ENCODE measurements at places on chromosomes 11 and 22.

GRCh38 chr11:129709801-129710398, 105.7 kb upstream of the TMEM45B start:
- no peak overlapping the region for H3K4me3 ChIP-seq
- no peak for DNase-seq
- H3K27me3 ChIP-seq = no peaks in the 10 kb centered on the region
- no peaks in the 10 kb centered on the region for H3K4me1 ChIP-seq
- no peaks in the 10 kb centered on the region for H3K36me3 ChIP-seq

GRCh38 chr11:32307913-32308312, 127.4 kb downstream of the WT1 start:
- DNase-seq = no peak
- no peaks in the 10 kb centered on the region for H3K36me3 ChIP-seq
- H3K27me3 ChIP-seq = no peaks in the 10 kb centered on the region
- H3K4me3 ChIP-seq = no peak overlapping the region
- H3K4me1 ChIP-seq = no peaks in the 10 kb centered on the region

DNA sequence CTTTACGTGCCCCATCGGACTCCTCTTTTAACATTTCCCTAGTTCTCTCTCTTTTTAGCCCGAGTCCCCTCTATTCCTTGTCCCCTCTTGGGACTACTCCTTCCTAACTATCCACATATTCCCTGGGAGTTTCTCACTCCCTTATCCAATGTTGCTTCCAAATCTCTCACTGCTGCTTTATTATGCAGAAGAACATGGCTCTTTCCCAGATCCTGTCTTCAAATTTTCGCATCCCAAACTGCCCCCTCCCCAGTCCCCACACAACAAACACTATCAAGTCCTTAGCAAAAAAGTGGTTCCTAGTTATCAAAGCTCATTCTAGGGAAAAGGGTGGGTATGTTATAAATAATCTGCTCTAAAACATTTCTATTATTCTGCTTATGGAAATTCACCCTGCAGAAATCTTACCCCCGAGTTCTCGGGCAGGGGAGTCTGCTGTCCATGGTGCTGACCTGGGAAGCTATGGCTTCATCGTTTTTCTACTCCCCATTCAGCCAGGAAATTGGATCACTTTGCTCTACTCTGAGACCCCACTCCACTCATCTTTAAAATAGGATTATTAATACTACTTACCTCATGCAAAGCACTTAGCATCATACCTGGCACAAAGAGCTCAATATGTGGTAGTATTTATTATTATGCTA, 393.5 kb downstream of the BUD13 start:
- DNase-seq = peak; percentile 76
- H3K4me1 ChIP-seq = no peaks in the 10 kb centered on the region

DNA sequence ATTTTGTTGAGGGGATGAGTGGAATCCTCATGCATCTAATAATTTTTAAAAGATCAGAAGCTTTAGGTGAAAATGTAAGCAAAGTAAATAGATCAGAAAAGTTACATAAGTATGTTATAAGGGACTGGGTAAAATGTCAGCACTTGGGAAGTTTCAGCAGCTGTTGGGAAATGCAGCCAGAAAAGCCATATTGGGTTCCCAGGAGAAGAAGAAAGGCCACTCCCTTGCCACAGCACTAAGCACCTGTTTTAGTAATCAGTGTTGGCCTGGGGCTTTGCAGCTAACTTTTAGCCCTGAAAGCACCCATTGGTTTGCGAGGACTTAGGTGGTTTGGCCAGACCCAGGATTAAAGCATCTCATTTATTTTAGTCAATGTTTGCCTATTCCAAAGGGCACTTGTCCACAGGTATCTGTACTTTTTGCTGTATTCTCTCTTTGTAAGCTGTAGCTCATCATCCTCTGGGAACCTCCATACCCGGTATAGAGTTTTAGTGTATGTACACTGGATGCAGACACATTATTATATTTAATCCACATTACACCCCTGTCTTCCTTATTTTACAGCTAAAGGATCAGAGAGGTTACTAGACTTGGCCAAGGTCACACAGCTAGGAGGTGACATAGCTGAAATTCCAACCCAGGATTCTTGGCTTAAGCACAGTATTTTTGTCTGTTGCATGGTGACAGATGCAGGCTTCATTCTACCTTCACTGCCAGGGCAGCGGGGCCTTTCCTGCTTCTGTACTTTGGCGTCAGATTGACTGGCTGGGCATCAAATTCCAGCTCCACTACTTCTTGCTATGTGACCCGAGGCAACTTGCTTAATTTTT, 127.7 kb upstream of the SESN3 start:
- H3K27me3 ChIP-seq = no peaks in the 10 kb centered on the region
- no peaks in the 10 kb centered on the region for H3K4me1 ChIP-seq
- no peak for DNase-seq
- H3K4me3 ChIP-seq = no peak overlapping the region
- H3K27ac ChIP-seq = no peak overlapping the region
- no peaks in the 10 kb centered on the region for H3K36me3 ChIP-seq

DNA sequence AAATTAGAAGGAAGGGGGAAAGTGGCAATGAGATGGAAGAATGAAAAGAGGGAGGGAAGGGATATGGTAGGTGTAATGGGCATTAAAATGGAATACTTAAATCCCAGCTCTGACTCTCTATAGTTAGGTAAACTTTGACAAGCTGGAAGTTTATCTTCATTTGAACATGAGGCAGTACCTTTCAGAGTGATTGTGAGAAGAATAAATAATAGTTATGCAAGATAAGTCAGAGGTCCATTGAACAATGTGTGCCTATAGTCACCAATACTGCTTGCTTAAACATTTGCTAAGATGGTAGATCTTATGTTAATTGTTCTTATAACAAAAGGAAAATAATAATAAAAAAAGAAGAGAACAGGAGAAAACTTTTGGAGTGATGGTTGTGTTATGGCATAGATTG, 545.8 kb upstream of the CCDC90B start:
- no peak overlapping the region for H3K4me3 ChIP-seq
- H3K27ac ChIP-seq = no peak overlapping the region
- peaks cover 2% of the 10 kb centered on the region for H3K27me3 ChIP-seq
- no peak for DNase-seq

DNA sequence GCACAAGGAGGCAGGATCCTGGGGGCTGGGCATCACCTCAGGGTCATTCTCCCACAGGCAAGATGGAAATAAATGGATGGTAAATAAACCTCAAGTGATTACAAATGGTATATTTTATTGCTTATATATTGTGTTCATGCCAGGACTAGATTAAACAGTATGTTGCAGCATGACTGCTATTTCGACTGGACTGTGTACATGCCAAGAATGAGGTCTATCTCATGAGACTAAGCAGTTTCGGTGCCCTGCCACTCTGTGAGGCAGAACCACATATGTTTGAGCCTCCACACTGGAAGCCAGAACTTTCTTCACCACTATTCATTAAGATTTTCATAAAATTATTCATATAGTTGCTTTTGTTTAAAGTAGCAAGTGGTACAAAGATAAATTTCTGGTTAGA, 140.2 kb downstream of the DDX10 start:
- H3K27me3 ChIP-seq = no peaks in the 10 kb centered on the region
- DNase-seq = no peak
- H3K4me3 ChIP-seq = no peak overlapping the region
- no peak overlapping the region for H3K27ac ChIP-seq
- peaks cover 9% of the 10 kb centered on the region for H3K4me1 ChIP-seq

- no peak overlapping the region for H3K4me3 ChIP-seq
- no peaks in the 10 kb centered on the region for H3K36me3 ChIP-seq
- H3K4me1 ChIP-seq = peaks cover 21% of the 10 kb centered on the region
- peaks cover 5% of the 10 kb centered on the region for H3K27me3 ChIP-seq
- peak; percentile 39 for DNase-seq
Observed at GRCh38 chr22:46500201-46500600, 37.2 kb downstream of the CELSR1 start.

DNA sequence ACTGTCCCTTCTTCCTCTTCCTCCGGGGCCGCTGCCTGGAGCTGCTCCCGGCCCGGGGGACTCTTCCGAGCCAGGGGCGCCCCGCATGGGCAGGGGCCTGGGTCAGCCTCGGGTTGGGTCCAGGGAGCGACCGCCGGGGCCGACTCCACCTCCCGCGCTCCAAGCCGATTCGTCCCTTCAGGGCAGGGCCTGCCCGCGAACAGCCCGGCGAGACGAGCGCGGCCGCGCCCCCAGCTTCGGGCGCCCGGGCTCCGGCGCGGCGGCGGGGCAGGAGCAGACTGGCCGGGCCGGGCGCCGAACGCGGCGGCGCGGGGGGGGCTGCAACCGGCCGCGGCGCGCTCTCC, at the start of gene LARGE1:
Gene LARGE1, minus strand, starts transcription at position 280 of the 344 bp plus-strand sequence.
- H3K4me3 ChIP-seq = peak within 1 kb of the TSS; percentile 96
- peaks cover 10% of the 10 kb centered on the region for H3K27me3 ChIP-seq
- peaks cover 27% of the 10 kb centered on the region for H3K4me1 ChIP-seq
- no peak within 1 kb of the TSS for H3K27ac ChIP-seq
- peak; percentile 46 for DNase-seq

- no peak for DNase-seq
- H3K27ac ChIP-seq = peak overlapping the region; percentile 96
- peaks cover 50% of the 10 kb centered on the region for H3K4me1 ChIP-seq
- peaks cover 29% of the 10 kb centered on the region for H3K36me3 ChIP-seq
Observed at GRCh38 chr11:68099474-68100405, 21.4 kb downstream of the CHKA start.

DNA sequence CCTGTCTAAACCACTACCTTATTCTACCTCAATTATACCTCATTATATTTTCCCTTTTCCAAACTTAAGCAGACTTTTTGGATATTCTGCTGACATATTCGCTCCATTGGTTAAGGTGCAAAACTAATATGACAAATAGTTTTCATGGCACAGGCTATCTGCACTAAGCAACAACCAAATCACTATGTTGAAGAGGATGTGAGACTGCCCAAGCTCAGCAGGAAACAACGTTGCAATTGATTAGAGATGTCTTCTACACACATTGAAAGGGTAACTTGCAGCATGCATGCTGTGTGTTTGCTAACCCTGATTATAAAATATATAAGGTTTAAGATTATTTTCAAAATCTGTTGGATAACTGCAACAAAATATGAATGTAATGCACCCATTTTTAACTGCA, 61.6 kb downstream of the STK33 start:
- no peak for DNase-seq
- H3K4me3 ChIP-seq = no peak overlapping the region
- no peak overlapping the region for H3K27ac ChIP-seq

DNA sequence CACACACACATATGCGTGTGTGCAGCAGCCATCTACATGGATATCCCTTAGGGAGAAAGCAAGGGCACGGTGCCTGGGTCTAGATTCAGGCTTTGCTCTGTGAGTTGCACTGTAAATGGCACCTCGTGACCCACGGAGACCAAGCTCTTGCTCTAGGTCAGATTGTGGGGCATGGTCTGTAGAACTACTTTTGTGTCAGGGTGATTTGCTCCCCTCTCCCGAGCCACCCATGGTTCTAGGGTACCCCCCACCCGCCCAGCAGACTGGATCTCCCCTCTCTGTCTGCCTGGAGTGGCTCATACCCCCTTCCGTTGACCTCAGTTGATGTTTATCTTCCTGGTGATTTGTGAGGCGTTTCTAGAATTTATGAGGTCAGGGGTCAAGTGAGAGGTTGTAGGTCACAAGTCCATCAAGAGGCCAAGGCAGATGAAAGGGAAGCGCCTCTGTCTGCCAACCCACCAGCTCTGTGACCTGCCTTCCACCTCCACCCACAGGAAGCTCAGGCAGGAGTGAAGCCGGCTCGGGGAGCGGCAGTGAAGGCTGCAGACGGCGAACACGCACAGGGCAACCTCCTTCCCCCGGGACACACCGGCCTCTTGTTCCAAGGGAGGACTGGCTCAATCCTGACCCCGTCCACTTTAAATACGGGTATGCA, 76.2 kb upstream of the TTLL12 start:
- DNase-seq = peak; percentile 22
- peaks cover 27% of the 10 kb centered on the region for H3K4me1 ChIP-seq
- no peak overlapping the region for H3K27ac ChIP-seq
- H3K4me3 ChIP-seq = no peak overlapping the region
- H3K36me3 ChIP-seq = peaks cover 17% of the 10 kb centered on the region

GRCh38 chr11:126433244-126433846, 77.9 kb downstream of the ST3GAL4 start:
- no peak for DNase-seq
- H3K27me3 ChIP-seq = peaks cover 11% of the 10 kb centered on the region
- H3K36me3 ChIP-seq = no peaks in the 10 kb centered on the region
- H3K4me3 ChIP-seq = no peak overlapping the region

- H3K4me1 ChIP-seq = peaks cover 23% of the 10 kb centered on the region
- H3K27ac ChIP-seq = peak overlapping the region; percentile 65
- peaks cover 3% of the 10 kb centered on the region for H3K27me3 ChIP-seq
- H3K4me3 ChIP-seq = peak overlapping the region; percentile 23
Observed at GRCh38 chr11:34332524-34332923, 25.3 kb downstream of the ABTB2 start.

GRCh38 chr11:114472661-114473060, 33.4 kb downstream of the REXO2 start:
- H3K36me3 ChIP-seq = peaks cover 9% of the 10 kb centered on the region
- H3K27ac ChIP-seq = no peak overlapping the region
- H3K27me3 ChIP-seq = peaks cover 2% of the 10 kb centered on the region
- no peak for DNase-seq

DNA sequence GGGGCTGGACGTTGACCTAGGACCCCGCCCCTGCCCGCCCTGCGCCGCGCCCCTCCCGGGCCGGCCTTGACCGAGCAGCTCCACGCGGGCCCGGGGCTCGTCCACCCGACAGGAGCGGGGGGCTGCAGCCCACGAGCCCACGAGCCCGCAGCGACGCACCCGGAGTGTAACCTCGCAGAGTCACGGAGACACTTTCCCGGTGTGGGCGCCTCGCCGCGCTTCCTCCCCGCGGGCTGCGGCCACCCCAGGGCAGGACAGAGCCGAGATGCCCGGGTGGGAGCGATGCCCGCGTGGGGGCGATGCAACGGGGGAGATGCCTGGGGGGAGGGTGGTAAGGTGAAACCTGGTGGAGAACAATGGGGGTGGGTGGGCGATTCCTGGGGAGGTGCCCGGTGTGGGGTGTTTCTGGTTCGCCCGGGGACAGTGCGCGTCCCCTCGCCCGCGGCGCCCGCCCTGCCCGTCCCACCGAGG, 4.9 kb upstream of the ZBED4 start:
- H3K27me3 ChIP-seq = peaks cover 38% of the 10 kb centered on the region
- no peaks in the 10 kb centered on the region for H3K4me1 ChIP-seq
- no peak overlapping the region for H3K4me3 ChIP-seq
- no peak overlapping the region for H3K27ac ChIP-seq
- H3K36me3 ChIP-seq = peaks cover 3% of the 10 kb centered on the region
- no peak for DNase-seq

GRCh38 chr11:128530118-128531074, 57.0 kb downstream of the ETS1 start:
- H3K36me3 ChIP-seq = peaks cover 9% of the 10 kb centered on the region
- H3K4me1 ChIP-seq = peaks cover 50% of the 10 kb centered on the region
- no peak overlapping the region for H3K4me3 ChIP-seq
- no peak for DNase-seq
- H3K27me3 ChIP-seq = no peaks in the 10 kb centered on the region
- no peak overlapping the region for H3K27ac ChIP-seq

- no peaks in the 10 kb centered on the region for H3K36me3 ChIP-seq
- DNase-seq = no peak
- no peaks in the 10 kb centered on the region for H3K27me3 ChIP-seq
- H3K27ac ChIP-seq = peak overlapping the region; percentile 19
Observed at GRCh38 chr11:7307836-7308235, 56.1 kb downstream of the SYT9 start.

GRCh38 chr11:133403900-133404299, 128.4 kb downstream of the OPCML start:
- H3K36me3 ChIP-seq = no peaks in the 10 kb centered on the region
- no peaks in the 10 kb centered on the region for H3K4me1 ChIP-seq
- DNase-seq = peak; percentile 16
- H3K27me3 ChIP-seq = no peaks in the 10 kb centered on the region
